NT2/D1 (cell line): ENCODE measurements at places on chromosomes 16 and 17.

- DNase-seq = no peak
These were observed 42.4 kb upstream of the DOC2B start for GRCh38 chr17:223723-224471.

- DNase-seq = no peak
These were observed 1.7 kb upstream of the PRKCB start for GRCh38 chr16:23833960-23834685.

- DNase-seq = no peak
These were observed 5.4 kb upstream of the GAA start for GRCh38 chr17:80095844-80096475.

- DNase-seq = no peak
These were observed 61.2 kb upstream of the ENDOV start for GRCh38 chr17:80353718-80354275.

DNA sequence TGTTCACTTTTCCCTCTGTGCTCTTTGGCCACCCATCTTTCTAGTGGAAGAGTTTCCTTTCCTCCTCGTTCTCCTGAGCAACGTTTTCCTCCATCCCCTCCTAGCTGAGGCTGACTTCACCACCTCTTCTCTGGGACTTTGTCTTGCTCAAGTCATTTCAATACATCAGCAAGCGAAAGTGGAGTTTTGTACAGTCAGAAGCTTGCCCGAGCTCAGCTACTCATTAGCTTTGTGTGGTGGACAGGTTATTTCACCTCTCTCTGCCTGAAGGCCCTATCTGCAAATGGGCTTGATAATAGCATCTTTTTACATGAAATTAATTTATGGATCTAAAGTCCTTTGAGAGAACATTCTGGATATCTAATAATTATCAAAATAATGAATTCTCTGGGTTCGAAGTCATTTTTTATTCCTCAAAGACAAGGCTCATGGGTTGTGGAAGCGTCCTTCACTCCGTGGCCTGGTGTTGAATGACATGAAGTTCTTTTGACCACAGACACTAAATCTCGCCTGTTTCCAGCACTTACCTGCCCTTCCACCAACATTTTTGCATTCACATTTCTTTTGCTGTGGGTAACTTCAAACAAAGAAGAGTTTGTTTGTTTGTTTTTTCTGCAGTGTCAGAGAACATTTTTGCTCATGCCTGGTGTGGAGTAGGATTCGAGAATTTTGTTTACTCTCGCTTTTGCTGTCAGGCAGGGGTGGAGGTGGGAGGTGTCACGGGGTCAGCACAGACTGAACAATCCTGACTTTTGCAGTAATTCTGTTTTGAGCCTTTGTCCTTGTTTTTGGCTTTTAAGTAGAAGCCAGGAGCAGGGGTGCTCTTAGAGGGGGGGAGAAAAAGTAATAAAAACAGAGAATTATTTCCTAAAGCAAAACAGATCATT lies 155.0 kb upstream of the CACNG5 start:
- DNase-seq = no peak

- no peak for DNase-seq
These were observed 1.2 kb upstream of the PDIA2 start for GRCh38 chr16:281660-282255.

DNA sequence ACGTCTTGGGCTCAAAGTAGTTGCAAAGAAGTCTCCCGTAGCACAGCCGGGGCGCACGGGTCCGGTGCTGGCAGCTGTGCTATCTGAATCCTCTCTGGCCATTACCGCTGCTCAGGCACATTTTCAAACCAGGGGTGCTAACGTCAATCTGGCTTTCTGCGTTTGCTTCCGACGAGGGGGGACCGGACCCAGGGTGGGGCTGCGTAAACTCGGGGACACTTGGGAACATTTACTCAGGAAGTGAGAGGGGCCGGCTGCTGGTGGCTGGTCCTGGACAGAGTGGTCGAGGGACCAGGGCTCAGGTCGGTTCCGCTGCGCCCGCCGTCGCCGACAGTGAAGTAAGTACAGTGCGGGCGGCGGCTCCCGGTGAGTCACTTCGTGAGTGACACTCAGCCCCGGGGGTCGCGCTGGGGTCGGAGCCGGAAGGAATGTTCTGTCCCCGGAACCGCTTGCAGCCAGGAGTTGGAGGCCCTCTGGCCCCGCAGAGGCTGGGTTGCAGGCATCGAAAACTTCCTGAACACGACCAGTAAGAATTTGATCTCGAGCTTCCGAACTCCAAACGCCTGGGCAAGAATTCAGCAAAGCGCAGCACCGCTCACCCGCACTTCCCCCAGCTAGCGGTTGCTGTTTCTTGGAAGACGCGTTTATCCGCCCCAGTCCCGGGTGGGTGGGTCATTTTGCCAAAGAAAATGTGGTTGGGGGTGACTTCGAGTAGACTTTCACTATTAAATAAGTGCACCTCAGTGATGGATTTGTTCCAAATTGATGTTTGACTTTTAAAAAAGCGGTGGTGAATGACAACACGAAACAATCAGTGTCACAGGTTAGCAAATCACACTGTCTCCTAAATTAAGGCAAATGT lies 1.4 kb upstream of the HS3ST3B1 start:
- no peak for DNase-seq

- DNase-seq = no peak
These were observed 110.6 kb upstream of the PLCG2 start for GRCh38 chr16:81668243-81669097.

GRCh38 chr16:9484881-9485280 lies 393.4 kb downstream of the HAPSTR1 start:
- no peak for DNase-seq

- no peak for DNase-seq
These were observed 30.7 kb downstream of the YPEL2 start for GRCh38 chr17:59361916-59362810.

DNA sequence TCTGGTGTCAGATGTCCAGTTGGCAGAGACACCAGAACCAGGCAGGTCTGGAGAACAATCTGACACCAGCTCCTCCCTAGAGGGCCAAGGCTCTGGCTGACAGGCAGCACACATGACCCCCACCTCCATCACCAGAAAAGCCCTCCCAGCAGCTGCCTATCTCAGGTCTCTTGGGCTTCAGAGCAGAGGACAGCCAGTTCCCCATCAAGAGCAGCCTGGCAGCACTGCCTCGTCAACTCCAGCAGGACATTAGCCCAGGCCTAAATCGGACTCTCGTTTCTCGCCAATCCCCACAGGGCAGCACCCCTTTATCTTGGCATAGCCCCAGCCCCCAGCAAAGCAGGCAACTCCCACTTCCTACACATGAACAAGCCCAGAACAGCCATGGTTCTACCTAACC lies 4.4 kb downstream of the JUP start:
- no peak for DNase-seq

GRCh38 chr16:65449526-65449925 lies 327.7 kb upstream of the CDH11 start:
- no peak for DNase-seq

DNA sequence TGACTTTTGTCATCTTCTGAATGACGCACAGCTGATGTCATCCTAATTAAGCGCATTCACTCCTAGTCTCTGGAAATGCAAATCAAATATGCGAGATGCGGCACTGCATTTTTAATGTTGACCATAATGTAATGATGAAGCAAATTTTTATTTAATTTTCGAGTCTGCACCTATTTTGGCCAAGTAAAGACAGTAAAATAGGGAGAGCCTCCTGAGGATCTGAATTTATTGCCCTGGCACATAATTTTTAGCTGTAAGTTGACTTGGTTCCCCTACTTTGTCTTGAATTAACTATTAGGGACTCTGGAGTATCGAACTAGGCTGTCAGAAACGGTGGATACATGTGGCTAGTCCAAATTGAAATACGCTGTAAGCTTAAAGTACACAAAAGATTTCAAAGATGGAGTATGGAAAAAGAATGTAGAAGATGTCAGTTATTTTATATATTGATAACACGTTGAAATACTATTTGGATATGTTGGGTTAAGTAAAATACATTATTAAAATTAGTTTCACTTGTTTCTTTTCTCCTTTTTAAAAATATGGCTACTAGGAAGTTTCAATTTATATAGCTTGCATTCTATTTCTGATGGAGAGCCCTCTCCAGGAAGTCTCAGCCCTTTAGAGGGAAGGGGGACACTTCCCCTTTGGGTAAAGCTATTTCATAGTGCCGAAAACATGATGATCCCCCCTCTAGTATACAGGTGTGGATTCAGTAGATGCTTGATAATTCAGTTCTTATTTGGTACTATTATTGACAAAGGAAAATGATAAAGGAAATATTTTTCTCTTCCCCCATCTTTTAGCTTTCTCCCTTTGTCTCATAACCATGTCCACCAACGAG lies 991 bp downstream of the KPNA2 start:
- no peak for DNase-seq
